ENCODE measurements at places on chromosomes 6 and 20.
A peak's percentile ranks its signal among the peaks of the same experiment; 100 is the strongest.

DNA sequence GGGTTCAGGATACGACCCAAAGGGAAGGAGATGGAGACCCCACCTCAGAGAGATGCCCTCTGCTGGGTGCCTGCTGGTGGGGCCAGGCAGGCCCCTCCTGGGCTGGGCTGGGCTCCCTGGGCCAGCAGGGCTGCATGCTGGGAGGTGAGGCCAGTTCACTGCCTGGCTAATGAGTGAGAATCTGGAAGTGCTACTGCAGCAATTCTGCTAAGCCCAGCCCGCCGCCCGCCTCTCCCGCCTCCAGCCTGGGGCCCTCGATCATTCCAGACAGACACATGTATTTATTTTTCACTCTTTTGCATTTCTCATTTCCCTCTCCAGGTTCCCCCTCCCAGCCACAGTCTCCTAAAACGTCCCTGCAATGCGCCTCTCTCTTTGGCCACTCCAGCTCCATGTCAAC is 79.6 kb downstream of the CDH22 start:
- DNase-seq: no peak

DNA sequence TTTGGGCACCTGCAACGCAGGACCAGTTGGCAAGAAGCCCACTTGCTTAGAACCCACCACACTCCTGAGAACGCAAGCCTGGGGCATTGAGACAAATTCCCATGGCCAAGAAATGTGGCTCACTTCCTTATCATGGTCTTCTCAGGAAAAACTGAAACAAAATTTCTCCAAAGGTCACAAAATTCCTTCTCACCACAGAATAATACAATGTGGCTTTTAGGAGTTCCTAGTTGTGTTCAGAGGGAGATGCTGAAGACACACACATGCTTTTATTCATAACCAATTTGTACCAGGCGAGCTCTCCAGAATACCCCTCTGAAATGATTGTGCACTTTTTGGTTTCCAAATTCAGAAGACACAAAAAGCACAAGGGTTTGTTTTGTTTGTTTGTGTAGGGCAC is 31.6 kb downstream of the ADTRP start:
- peak; percentile 54 for DNase-seq

- no peak for DNase-seq
Measured at GRCh38 chr6:39111280-39111679, 3.7 kb downstream of the SAYSD1 start.

DNA sequence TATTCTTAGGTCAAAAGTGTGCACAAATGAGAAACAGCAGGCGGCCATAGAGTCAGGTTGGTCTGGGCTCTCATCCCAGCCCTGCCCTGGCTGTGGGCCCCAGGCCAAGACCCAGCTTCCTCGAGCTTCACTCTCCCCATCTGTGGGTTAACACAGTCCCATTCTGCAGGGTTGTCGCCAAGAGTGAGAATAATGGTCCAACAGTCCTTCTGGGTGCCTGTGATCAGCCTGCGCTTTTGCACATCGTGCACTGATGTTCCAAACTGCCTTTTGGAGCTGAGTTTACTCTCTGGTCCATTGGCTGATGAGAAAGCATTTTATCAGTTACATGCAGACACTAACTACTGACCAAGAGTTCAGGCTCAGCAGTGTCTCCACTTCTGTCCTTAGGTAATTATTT is 82.6 kb downstream of the INSM1 start:
- DNase-seq: no peak

DNA sequence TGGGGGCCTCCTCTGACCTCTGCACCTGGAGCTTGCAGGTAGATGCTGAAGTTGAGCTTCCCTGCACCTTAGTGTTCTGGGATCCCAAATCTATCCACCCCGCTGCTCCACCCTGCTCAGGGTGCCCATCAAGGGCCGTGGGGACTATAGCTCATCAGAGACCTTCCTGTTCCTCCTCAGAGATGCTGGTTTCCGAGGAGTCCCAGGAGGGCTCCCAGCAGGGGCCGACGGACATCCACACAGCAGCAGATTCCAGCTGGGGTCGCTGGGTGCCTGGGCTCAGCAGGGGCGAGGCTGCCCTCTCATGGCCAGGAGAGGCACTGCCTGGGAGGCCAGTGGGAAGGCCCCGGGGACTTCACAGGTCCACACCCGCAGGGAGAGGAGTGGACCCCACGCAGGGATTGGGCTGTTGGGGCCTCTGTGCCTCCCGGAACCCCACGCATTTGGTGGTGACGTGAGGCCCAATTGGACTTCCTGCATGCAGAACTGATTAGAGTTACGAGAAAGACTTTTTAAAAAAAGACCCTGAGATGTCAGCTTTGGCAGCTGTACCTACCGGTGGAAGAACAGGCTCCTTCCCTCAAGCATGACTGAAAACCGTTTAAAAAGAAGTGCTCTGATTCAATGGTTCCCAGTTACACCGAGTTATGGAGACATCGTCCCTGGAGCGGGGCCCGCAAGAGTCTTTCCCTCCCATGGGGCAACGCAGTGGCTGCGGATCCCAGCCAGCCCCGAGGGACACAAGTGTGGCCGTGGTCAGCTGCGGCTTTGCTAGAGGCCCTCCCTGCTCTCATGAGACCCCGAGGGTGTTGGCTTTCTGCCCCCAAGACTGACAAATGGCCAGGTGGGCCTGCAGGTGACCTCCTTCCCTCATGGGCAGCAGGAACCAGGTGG is 25.3 kb upstream of the SLCO4A1 start:
- peak; percentile 66 for DNase-seq

- no peak for DNase-seq
Measured at GRCh38 chr6:143158113-143158581, 97.5 kb downstream of the AIG1 start.

GRCh38 chr6:167304912-167305311 is 13.8 kb downstream of the UNC93A start:
- no peak for DNase-seq

- DNase-seq: no peak
Measured at GRCh38 chr20:19274412-19275015, 62.1 kb downstream of the SLC24A3 start.

GRCh38 chr6:11413117-11413687 is 124.3 kb upstream of the TMEM170B start:
- no peak for DNase-seq

DNA sequence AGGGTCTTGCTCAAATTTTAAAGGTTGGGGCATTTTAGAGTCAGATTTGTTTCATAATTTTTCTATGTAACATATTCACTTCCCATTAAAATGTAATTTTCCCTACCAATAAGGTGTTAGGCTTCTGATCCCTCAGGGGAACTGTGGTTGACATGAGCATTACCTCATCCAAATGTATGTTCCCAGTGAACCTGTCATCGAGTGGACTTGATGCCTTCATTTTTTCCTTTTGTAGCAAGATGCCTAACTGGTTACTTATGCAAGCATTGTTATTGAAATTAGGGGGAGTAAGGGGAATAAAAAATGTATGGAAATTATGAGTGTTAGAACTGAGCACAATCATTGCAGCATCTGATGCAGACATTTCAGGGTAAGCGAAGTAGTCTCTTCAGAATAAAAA is 360.5 kb downstream of the BCKDHB start:
- no peak for DNase-seq
